ENCODE measurements at places on chromosomes 2 and 18. TPM values are rescaled to one million over a fixed set of nuclear protein-coding genes. Genes with fewer than 3 reads are reported as not detected.

DNA sequence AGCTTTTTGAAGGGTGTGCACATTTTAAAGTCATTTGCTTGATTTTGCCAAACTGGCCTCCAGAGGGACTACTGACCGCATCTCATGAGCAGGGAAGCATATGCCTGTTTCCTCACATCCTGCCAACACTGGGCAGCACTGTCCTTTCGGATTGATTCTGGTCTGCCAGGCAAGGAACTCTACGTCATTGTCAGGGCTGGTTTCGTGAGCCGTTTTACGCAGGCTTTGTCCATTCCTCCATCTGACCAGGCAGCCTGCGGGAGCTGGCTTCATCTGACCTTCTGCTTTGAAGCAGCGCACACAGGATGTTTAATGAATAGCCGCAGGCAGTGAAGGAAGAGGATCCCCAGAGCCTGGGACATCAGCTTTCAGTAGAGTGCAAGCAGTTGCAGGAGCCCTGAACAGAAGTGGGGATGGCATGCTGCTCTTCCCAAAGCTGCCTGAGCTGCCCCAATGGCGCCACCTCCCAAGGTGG lies 46.3 kb upstream of the SEMA4C start:
- no peak for DNase-seq

The SERPINB13 gene
- total RNA-seq, result not detected

DNA sequence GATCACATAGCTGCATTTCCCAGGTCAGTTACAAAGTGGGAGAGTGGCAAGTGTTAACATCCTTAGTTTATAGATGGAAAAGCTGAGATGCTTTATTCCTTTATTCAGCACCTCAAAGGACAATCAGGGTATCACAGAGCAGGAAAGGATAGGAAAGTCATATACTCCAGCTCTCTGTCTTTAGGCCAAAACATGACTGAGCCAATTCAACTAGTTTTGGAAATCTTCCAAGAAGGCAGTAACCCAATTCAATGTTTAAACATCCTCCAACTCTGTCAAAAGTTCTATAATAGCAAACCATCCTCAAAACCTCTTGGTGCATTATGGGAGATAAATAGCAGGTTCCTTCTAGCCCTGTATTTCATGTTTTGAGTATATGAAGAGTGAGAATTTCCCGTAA lies 25.2 kb downstream of the CASP8 start:
- no peak for DNase-seq

DNA sequence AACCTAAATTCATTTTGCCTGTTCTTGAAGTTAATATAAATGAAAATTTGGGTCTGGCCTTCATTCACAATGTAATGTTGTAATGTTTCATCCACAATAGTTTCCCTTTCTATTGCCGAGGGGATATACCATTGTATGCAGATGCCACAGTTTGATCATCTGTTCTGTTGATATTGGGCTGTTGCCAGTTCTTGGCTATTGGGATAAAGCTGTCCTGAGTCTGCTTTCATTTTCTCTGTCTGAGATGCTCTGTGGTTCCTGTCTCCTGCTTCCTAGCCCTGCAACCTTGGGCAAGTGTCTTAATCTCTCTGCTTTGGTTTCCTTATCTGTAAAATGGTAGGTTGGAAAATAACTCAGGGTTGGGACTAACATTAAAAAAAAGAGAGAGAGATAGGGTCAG lies 25.2 kb downstream of the B3GNT2 start:
- DNase-seq, result no peak

DNA sequence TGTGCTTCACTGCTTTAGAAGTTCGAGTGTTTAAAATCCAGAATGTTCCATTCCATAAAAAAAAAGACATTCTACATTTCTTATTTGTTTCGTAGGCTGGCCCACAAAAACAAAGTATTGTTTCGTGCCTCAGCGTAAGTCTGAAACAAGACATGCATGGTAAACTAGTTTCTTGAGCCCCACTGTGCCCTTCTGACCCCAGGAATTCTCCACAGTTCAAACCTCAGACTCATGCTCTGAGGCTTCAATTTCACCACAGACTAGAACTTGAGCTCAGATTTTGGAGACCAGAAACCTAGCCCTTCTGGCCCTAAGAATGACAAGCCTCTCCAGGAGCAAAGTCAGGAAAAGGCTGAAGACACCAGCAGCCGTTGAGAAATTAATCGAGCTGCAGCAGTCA lies 151.5 kb downstream of the SLC8A1 start:
- no peak for DNase-seq

- DNase-seq, result no peak
Measured at GRCh38 chr2:105114551-105114950, 76.7 kb downstream of the MRPS9 start.

The RUFY4 gene
- total RNA-seq, result 0.97 TPM

GRCh38 chr2:207819839-207820784 lies 50.4 kb upstream of the FZD5 start:
- peak; percentile 35 for DNase-seq

- no peak for DNase-seq
Measured at GRCh38 chr18:518081-518480, 17.6 kb upstream of the COLEC12 start.

DNA sequence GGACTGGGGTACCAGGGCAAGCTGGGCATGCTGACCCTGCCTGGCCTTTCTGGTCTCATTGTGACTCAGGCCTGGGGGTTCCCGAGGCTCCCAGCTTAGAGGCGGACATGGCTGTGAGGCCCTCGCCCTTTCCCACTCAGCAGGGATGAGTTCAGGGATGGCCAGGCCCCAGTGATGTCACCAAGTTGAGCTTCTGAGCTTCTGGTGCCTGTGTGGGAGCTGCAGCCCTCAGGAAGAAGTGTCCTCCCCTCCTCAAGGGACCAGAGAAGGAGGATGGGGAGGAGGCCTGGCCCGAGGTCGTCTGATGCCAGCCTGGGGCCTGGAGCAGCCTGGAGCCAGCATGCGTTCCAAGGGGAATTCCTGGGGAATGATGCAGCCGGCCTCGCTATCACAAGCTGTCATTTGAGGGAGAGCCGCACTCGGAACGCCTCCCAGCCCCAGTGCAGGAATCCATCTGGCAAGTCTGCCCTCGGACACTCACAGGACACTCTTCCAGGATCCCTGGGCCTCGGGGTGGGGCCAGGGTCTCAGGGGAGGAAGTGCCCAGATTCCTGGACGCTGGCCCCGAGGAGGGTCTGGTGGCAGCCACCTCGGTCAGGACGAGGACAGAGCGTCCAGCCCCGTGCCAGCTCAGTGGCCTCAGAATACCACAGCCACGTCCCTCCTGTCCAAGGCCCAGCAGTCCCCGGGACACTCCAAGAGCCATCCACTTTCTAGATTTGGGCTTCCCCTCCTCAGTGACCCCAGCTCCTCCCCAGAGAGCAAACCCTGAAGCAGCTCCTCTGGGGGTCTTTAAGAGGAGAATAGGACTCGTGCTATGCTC lies 61.2 kb upstream of the GPC1 start:
- DNase-seq, result peak; percentile 64

The AQP4 gene
- total RNA-seq, result 22.0 TPM

DNA sequence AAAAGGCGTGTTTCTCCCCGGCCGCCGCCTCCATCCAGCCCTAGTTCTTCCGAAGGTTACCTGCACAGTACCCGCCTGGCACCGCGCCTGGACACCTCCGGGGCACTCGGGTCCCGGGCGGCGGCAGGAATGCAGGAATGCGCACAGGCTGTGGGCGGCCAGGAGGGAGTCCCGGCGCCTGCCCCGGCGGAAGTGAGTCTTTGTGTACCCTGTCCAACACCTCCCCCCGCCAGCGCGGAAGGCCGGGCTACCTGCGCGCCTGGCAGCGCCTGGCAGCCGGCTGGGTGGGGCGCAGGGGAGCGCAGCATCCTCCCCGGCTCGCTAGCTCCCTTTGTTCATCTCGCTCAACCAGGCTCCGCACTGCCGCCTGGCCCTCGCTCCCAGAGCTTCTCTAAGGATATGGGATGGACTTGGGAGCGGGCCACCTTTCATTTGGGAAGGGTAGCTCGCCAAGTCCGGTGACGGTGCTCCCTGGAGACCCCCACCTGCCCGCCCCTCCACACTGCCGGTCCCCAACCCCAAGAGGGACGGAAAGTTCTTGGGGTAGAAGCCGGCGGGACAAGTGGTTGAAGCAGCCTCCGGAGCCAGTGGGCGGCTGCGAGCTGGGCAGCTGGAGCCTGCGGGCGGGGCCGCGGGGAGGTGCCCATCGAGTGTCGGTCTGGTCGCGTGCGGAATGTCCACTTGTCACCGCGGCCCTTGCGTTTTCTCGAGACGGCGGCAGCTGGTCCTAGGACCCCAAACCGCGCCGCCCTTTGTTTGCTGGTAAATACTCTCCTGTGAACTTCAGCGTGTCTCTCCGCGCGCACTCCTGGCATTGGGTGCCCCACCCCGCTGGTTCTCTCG lies 1.2 kb upstream of the ST6GAL2 start:
- no peak for DNase-seq

DNA sequence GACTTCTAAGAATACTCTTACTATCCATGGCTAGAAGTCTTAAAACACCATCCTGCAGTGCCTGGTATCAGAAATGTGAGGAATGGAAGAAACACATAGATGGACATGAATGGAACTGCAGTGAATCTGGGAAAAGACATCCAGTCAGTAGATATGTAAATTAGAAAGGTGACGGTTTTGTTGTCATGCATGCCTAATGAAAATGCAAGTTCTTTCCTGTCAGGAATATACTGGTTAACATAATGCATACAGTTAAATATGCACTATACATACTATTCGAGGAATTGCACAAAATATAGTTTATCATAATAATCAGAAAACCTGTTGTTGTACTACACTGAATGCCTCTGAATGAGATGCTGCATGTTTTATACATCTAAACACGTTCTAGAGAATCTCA lies 190.6 kb upstream of the ITGA4 start:
- DNase-seq, result no peak

GRCh38 chr2:670637-671036 lies 6.6 kb downstream of the TMEM18 start:
- DNase-seq, result no peak

DNA sequence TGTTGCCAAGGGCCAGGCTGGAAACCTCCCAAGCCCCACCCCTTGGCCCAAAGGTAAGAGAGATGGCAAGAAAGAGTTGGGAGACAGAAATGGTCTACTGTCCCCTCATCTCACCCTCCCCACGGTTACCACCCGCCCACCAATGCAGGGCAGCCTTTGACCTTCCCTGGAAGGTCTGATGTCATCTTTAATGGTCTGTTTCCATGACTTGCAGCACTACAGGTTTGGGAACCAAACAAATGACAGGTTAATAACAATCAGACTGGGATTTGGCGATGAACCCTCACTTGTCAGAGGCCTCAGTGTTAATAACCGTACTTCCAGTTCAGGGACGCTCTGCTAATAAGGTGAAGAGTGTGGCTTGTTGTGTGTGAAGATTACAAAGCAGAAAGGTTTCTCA lies 70.4 kb downstream of the MRO start:
- no peak for DNase-seq

The SIX3 gene
- total RNA-seq, result not detected

The COL4A3 gene
- 5.6 TPM for total RNA-seq

The CSRNP3 gene
- 6.9 TPM for total RNA-seq

GRCh38 chr2:223952280-223952968 lies 4.8 kb upstream of the MRPL44 start:
- no peak for DNase-seq

The C2orf81 gene
- 9.9 TPM for total RNA-seq

GRCh38 chr2:29487967-29488555 lies 372.8 kb downstream of the CLIP4 start:
- no peak for DNase-seq

DNA sequence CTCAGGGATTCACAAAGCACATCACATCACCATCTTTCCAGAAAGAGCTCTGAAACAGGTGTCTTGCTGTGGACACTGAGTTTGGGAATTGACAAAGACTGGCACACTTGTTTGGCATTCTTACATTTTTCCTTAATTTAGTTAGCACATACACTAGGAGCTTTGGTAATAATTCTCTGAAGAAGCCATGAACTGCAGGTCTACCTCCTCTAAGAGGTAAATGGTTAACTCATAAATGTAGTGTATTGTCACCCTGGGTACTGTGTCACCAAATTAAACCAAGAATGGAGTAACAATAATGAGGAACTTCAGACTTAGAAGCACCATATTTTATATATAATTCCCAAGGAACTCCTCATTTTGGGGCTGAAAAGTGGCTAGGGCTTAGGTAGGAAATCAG lies 22.6 kb downstream of the EIF4E2 start:
- DNase-seq, result no peak

GRCh38 chr18:2956056-2956455 lies 56.9 kb downstream of the LPIN2 start:
- DNase-seq, result no peak

GRCh38 chr18:22355598-22355997 lies 62.1 kb downstream of the CTAGE1 start:
- no peak for DNase-seq

The CNDP1 gene
- 0.15 TPM for total RNA-seq

DNA sequence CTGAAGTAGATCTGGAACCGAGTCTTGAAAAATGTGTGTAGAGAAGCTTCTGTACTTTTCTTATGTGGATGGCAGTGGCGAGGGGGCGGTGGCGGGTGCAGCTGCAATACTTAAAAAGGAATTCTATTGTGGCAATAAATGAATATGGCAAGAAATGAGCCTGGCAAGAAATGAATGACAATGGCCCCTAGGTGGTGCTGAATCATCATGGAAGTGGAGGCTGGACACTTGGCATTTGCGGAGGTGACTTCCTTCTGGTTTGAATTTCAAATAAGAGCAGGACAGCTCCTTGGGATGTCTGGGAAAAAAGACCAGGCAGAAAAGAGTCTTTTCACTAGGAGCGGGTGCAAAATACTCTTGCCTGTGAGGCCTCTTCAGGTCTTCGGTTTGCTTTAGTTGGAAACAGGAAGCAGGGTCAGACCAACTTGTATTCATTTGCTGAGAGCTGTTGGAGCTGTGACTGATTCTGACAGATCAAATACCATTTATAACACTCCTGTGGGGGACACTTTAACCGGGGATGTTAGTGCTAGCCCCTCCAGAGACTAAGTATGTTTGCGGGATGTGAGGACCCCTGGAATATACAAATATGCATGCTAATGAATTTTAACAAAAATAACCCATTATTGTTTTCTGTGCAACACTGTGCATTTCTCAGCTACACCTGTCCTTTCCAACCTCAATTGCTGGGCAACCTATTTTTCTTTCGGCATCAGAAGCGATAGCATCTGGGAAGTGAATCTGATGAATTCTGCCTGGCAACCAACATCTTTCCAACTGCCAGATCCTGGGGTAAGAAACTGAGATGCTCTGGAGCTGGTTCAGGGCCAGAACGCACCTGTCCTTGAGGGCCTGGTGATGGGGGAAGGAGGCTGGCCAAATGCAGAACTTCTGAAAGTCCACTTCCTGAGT lies 35.4 kb downstream of the FASTKD2 start:
- peak; percentile 65 for DNase-seq
